LNCaP clone FGC (cell line): ENCODE measurements at places on chromosomes 12 and 14.

- no peak for DNase-seq
Observed at GRCh38 chr12:94982456-94982855, 21.0 kb downstream of the NDUFA12 start.

DNA sequence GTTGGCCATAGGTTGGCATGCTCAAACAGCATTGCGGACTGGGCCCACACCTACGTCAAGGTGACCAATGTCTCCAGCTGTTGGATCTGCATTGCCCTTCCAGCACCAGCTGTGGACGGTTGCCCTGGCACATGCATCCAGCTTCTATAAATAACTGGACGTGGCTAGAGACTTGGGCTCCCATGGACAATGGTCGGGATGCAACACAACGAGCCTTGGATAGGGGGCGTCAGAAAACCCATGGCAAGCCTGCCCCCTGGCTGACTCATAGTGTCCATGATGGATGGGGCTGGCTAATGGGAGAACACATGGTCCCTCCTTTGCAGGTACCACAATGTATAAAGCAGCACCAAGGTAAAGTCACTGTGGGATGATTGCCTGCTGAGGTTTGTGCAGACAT lies 331.6 kb upstream of the FAR2 start:
- no peak for DNase-seq

- no peak for DNase-seq
Observed at GRCh38 chr12:102349079-102349478, 131.3 kb downstream of the IGF1 start.

DNA sequence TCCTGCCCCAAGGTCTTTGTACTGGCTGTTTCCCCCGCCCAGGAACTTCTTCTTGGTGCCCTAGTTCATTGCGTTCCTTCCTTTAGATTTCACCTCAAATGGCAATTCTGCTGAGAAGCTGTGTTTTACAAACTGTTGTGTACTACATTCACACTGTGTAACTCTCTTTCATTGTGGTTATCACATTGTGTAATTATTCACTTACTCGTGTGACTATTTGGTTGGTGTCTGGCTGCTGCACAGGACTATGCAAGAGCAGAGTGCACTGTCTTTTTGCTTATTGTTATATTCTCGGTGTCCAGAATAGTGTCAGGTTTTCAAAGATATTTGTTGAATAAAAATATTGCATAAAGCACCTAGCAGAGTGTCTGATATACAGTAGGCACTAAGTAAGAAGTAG lies 177.2 kb upstream of the PRICKLE1 start:
- no peak for DNase-seq

GRCh38 chr12:128734371-128734770 lies 89.4 kb downstream of the SLC15A4 start:
- DNase-seq = no peak

DNA sequence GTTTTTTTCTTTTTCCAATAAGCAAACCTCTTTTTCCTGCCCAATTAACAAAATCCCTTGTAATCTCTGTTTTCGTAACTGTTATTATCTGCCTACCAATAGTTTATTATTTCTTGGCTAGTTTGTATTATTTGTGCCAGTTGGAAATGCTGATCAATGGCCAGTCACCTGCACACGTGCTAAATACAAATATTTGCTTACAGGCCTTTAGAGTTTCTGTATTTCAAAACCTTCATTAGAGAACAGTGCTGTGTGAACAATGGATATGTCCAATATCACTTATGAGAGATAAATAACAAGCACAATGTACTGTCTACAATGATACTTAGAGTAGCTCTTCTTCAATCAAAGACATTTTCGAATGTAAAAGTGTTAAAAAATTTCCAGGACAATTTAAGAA lies 10.8 kb upstream of the DYRK2 start:
- DNase-seq = no peak

GRCh38 chr14:105384605-105385321 lies 13.6 kb upstream of the TEX22 start:
- no peak for DNase-seq

- no peak for DNase-seq
Observed at GRCh38 chr14:105458010-105458409, 16.6 kb upstream of the CRIP2 start.

DNA sequence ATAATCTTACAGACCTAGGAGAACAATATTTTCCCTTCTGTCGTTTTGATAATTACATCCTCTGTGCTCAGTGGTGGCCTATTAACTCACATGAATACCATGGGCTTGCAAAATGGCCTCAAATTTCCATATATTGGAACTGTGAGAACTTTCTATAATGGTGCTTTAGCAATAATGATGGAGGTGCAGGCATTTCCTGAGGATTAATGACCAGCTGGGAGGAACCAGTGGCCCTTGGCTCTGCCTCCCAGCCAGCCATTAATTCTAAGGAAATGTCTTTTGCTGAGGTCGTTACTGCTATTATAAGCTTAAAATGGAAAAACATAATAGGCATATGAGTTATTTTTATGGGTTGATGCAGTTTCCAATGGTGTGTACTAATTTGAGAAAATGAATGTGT lies 33.6 kb downstream of the HMGA2 start:
- no peak for DNase-seq

DNA sequence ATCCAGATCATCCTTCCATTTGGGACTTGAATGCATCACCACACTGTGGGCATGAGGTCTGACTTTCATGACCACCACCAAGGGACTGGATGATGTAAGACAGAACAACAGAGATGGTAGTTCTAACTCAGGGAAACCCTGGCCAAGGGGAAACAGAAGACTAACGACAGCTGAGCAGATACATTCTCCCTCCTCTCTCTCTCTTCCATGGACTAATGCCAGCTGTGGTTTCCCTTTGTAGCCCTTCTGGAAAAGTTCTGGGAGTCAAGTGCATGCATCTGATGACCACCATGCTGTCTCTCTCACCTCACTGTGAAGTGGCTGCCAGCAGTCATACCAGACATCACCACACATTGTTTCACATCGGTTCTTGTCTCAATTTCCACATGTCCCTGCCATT lies 3.4 kb downstream of the TAS2R30 start:
- DNase-seq = no peak

DNA sequence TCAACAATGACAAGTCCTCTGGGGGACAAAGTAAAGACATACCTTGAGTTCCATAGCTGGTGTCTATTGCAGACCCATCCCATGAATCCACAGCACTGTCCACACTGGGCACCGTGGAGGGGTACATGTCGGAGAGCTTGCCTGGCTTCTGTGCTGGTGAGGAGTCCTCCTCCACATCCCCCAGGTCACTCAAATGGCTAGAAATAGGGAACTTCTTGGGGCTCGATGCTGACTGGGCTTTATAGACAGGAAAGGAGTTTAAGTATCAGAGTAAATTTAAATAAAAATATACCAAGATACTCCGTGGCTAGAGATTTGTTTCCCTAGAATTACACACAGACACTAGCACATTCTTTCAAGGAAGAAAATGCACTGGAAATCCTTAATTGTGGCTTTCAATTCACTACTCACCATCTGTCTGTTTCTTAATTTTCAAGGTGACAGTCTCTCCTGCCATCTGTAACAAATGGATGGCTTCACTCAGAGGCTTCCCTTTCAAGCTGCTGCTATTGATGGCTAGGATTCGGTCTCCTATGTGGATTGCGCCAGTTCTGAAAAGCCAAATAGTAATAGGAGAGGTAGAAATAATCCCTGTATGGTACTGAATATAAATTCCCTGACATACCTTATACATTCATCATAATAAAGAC lies 90.1 kb downstream of the HELB start:
- no peak for DNase-seq

GRCh38 chr14:80644826-80645225 lies 296.7 kb downstream of the CEP128 start:
- DNase-seq = no peak

- DNase-seq = no peak
Observed at GRCh38 chr12:101566318-101566717, 28.5 kb upstream of the MYBPC1 start.

- DNase-seq = no peak
Observed at GRCh38 chr12:125161712-125162022, 96.4 kb downstream of the AACS start.

DNA sequence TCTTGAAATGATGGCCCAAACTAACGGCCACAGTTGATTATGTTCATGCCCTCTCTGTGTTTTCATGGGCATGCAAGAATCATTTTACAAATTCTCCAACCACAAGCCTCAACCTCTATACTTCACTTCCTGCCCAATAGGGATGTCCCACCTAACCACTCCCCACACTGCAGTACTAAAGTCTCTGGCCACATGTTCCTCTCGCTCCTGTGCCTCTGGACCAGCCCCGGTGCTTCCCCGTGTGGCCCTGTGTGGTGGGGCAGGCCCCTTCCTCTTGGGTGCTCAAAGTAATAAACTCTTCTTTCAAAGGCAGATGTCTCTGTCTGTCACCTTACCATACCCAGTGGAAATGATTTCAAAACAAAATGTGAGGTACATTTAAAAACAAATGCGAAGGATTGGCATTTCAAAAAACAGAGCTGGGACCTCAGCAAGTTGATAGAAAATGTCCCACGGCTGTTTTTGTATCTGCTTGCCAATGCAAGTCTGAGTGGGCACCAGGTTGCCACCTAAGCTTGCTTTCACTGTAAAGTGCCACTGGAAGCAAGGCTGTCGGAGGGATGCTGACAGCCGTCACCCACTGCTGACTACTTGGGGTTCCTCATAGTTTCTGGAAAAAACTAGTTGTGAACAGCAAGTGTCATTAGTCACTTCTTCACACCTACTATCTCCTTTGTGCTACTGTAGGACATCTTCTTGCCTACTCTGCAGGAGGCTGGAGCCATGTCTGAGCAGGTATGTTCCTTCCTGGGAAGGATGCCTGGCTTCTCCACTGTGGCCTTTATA lies 8.2 kb upstream of the SERPINA11 start:
- no peak for DNase-seq

DNA sequence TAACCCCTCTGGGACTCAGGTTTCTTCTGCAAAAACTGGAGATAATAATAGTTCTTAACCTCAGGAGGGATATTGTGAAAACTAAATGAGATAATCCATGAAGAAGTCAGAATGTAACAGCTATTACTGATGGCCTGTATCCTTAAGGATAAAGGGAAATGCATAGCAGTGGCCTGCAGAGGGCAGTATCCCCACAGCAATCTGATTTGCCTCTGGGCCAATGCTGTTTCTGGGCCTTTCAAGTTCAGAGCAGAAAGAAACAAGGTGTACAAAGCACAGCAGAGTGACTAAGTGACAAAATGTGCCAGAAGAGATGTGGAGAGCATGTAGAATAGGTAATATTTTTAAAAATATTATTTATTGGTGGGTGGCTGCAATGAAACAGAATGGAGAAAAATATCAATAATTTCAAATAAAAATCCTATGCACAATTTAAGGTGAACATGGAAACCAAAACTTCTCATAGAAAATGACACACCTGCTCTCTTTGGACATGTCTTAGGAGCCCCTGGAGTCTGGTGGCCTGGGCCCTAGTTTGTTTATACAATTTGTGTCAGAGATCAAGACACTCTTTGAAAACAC lies 90.3 kb downstream of the C12orf75 start:
- DNase-seq = peak; percentile 43

DNA sequence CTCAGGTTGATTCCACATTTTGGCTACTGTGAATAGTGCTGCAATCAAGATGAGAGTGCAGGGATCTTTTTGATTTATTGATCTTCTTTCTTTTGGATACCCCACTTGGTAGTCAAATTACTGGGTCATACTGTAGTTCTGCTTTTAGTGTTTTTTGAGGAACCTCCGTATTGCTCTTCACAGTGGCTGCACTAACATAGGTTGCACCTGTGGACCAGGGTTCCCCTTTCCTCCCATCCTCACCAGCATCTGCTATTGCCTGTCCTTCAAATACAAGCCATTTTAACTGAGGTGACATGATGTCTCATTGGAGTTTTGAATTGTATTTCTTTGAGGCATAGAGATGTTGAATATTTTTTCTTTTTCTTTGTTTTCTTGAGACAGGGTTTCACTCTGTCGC lies 152.5 kb upstream of the TMEM132C start:
- no peak for DNase-seq

DNA sequence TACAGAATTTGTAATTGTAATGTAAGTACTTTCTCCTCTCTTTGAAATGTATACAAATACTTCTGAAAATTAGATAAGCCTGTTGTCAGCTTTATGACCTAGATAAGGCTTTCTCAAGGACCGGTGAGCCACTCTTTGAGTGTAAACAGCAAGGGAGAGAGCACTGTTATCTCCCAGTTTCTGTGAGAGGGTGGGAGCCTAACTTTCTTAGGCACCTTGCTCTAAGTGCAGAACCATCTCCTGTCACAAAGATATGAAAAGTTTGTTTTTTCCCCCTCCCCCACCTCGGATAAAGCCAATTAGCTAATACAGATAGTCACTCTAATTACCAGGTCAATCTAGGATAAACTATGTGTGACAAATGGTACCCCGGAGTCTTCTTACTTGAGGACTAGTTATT lies 35.8 kb downstream of the CAPS2 start:
- DNase-seq = no peak

DNA sequence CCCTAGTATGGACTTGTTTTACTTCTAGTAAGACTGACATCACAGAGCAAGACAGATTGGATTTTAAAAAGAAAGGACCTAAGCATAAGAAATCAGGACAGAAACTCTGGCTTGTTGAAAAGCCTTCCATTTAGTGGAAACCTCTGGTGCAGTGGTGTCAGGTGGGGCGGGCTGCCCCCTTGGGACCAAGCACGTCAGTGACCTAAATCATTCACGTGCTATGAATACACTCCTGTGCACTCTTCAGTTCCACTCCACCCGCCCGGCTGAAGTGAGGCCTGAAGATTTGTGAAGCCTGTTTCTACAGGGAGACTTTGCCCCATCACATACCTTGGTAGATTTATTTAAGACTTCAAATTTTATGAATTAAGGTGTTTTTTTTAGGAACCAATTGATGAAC lies 58.2 kb upstream of the STRN3 start:
- no peak for DNase-seq

GRCh38 chr14:70660967-70661893 lies 19.5 kb downstream of the TTC9 start:
- DNase-seq = no peak
